ENCODE measurements at places on chromosomes 1 and 21.

DNA sequence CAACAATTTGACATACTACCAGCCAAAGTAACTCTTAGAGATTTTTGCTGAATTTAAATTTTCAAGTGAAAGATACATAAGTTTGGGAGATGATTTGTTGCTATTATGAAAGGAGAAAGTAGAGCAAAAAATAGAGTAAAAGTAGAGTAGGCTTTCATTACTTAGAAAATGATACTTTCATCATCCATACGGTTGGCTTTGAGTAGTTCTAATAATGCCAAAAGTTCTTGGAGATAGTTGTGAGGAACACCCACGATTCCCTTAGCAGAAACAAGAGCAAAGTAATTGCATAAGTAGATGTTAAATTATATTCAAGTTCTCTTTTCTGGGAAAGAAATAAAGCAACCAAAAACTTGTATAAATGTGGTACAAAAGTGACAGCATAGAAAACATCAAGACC, 95.0 kb upstream of the VAV3 start:
- H3K27me3 ChIP-seq = no peaks in the 10 kb centered on the region
- H3K27ac ChIP-seq = no peak overlapping the region
- H3K36me3 ChIP-seq = peaks cover 3% of the 10 kb centered on the region
- peaks cover 11% of the 10 kb centered on the region for H3K4me1 ChIP-seq

GRCh38 chr1:96338622-96339021, 383.0 kb upstream of the PTBP2 start:
- H3K27me3 ChIP-seq = no peaks in the 10 kb centered on the region
- no peak for DNase-seq
- H3K4me1 ChIP-seq = no peaks in the 10 kb centered on the region
- no peaks in the 10 kb centered on the region for H3K36me3 ChIP-seq

GRCh38 chr1:218476385-218476784, 131.2 kb downstream of the TGFB2 start:
- no peak for DNase-seq
- H3K27ac ChIP-seq = no peak overlapping the region
- H3K4me3 ChIP-seq = no peak overlapping the region

- no peaks in the 10 kb centered on the region for H3K36me3 ChIP-seq
- no peak overlapping the region for H3K27ac ChIP-seq
- peaks cover 22% of the 10 kb centered on the region for H3K27me3 ChIP-seq
- DNase-seq = no peak
Observed at GRCh38 chr1:116286541-116286971, 86.5 kb upstream of the ATP1A1 start.

DNA sequence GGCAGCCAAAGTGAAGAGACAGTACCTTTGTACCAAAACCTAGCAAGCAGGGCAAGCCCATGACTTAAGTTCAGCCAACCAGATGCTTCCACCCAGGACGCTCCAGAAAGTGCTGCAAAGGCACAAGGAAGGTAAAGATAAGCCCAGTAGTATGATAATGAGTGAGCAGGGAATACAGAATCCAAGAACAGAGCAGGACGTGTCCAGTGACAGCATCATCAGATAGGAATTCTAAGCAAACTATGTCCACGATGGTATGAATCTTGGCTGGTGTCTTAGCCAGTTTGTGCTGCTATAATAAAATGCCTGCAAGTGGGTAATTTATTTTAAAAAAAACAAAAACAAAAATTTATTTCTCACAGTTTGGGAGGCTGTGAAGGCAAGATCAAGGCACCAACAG, 13.6 kb downstream of the GJA4 start:
- H3K4me3 ChIP-seq = no peak overlapping the region
- H3K27me3 ChIP-seq = no peaks in the 10 kb centered on the region
- no peak overlapping the region for H3K27ac ChIP-seq
- no peak for DNase-seq
- H3K4me1 ChIP-seq = peaks cover 3% of the 10 kb centered on the region

- H3K27ac ChIP-seq = no peak overlapping the region
- no peaks in the 10 kb centered on the region for H3K36me3 ChIP-seq
- H3K4me1 ChIP-seq = no peaks in the 10 kb centered on the region
- no peak for DNase-seq
Observed at GRCh38 chr1:143735764-143736461, 235.9 kb downstream of the FAM72C start.

GRCh38 chr21:21968810-21969209, 970.6 kb downstream of the NCAM2 start:
- H3K27me3 ChIP-seq = no peaks in the 10 kb centered on the region
- no peaks in the 10 kb centered on the region for H3K36me3 ChIP-seq
- no peak overlapping the region for H3K4me3 ChIP-seq
- DNase-seq = no peak
- no peaks in the 10 kb centered on the region for H3K4me1 ChIP-seq

DNA sequence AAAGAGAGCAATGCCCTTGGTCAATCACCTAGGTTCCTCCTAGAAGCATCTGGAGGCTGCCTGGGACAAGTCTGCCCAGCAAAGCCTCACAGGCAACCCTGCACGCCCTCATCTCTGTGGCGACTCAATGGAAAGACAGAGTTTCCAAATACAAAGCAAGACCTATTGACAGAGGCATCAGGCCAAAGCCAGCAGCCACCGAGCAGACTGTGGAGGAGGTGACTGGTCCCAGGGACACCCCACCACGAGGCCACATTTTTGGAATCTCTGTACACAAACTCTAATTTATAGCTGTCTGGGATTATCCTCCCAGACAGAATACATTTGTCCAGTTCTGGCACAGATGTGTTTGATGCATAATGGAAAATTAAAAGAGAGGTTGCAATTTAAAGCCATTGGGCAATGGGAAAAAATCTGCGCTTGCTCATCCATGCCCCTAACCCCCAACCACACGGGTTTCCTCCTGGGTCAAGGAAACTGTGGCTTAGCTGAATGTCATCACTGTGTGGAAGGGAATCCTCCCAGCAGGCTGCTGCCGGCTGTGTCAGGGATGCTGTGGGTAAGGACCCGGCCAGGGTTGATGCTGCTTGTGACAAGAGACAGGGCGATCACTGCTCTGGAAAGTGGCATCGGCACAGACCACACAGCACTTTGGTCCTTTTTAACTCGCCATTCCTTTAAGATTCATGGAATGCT, 14.3 kb downstream of the TSPAN2 start:
- peaks cover 18% of the 10 kb centered on the region for H3K27me3 ChIP-seq
- H3K4me3 ChIP-seq = no peak overlapping the region
- no peak for DNase-seq
- H3K36me3 ChIP-seq = no peaks in the 10 kb centered on the region
- no peak overlapping the region for H3K27ac ChIP-seq

DNA sequence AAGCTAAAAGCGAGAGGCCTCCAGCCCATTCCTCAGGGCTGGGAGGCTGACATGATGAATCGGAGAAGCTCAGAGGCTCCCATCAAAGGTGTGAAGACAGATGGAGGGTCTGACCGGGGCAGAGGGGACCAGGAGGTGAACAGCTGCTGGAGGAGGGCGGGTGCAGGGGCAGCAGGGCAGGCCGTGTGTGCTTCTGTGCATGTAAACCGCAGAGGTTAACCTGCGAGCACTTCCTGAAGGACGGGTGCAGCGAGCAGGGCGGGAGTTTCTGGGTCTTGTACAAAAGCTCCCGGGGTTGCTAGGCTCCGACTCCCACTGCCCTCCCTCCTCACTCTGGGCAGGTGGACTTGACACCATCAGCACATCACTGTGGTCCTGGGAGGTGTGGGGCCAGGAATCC, 75.2 kb downstream of the PAX7 start:
- H3K27ac ChIP-seq = no peak overlapping the region
- no peaks in the 10 kb centered on the region for H3K36me3 ChIP-seq
- H3K4me1 ChIP-seq = no peaks in the 10 kb centered on the region
- DNase-seq = no peak

DNA sequence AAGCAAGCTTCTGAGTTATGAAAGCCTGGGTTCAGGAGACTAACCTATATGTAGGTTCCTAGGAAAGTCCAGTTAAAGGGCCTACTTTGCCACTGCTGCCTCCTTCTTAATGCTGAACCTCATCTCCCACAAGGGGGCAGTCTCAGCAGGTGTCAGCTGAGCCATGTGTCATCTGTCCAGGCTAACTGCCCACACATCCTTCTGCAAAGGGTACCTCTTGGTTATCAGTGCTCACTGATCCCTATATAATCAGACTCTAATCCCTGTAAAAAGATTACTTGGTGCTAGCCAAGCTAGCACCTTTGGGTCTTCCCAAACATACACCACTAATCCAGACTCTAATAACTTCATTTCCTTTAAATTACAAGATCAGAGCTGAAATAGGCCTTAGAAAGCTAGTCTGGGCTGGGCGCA, 9.0 kb downstream of the PRDX1 start:
- no peak overlapping the region for H3K27ac ChIP-seq
- peak; percentile 60 for DNase-seq
- no peak overlapping the region for H3K4me3 ChIP-seq

DNA sequence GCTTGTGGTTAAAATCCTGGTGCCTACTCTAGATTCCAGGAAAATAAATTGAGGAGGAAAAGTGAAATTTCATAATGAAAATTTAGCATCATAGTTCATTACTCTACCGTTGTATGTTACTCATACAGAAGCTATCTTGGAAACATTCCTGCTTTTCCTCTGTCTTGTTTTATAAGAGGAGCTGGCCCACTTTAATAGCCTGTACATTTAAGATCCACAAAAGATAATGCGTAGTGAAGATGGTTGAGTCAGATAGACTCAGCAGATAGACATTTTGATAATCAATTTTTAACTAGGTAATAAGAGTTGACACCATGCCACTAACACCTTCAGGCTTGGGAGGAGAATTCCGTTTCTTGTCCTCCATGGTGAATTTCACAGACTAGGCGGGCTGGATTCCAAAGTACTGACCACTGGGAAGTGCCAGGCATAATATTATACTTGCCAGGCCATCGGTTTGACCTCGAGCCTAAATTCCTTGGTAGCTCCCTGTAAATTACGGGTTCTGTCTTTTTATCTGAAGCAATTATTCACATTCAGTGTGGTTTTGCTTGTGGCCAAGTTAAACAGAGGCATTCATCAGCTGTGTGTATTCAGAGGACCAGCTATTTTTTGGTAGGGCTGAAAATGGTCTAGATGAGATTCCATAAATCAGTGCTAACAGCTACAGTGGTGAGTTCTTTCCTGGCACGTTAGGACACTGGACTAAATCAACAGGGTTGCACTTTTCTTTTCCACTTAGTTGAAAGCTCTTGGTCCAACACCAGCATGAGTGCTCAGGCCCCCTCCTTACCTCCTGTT, 111.9 kb upstream of the KAZN start:
- no peaks in the 10 kb centered on the region for H3K36me3 ChIP-seq
- H3K4me1 ChIP-seq = no peaks in the 10 kb centered on the region
- no peak overlapping the region for H3K4me3 ChIP-seq
- no peak for DNase-seq
- no peaks in the 10 kb centered on the region for H3K27me3 ChIP-seq

- H3K4me1 ChIP-seq = peaks cover 2% of the 10 kb centered on the region
- peaks cover 20% of the 10 kb centered on the region for H3K27me3 ChIP-seq
- no peaks in the 10 kb centered on the region for H3K36me3 ChIP-seq
- no peak overlapping the region for H3K27ac ChIP-seq
- peak; percentile 29 for DNase-seq
- no peak overlapping the region for H3K4me3 ChIP-seq
Observed at GRCh38 chr1:152654110-152654509, 9.1 kb upstream of the LCE2D start.

GRCh38 chr1:56539520-56539931, 39.8 kb downstream of the PLPP3 start:
- H3K36me3 ChIP-seq = no peaks in the 10 kb centered on the region
- H3K4me3 ChIP-seq = no peak overlapping the region
- no peak overlapping the region for H3K27ac ChIP-seq
- no peak for DNase-seq
- H3K4me1 ChIP-seq = no peaks in the 10 kb centered on the region
- no peaks in the 10 kb centered on the region for H3K27me3 ChIP-seq

- no peak for DNase-seq
- peaks cover 2% of the 10 kb centered on the region for H3K36me3 ChIP-seq
- H3K4me3 ChIP-seq = no peak overlapping the region
Observed at GRCh38 chr1:2544875-2545640, 11.1 kb upstream of the TNFRSF14 start.

DNA sequence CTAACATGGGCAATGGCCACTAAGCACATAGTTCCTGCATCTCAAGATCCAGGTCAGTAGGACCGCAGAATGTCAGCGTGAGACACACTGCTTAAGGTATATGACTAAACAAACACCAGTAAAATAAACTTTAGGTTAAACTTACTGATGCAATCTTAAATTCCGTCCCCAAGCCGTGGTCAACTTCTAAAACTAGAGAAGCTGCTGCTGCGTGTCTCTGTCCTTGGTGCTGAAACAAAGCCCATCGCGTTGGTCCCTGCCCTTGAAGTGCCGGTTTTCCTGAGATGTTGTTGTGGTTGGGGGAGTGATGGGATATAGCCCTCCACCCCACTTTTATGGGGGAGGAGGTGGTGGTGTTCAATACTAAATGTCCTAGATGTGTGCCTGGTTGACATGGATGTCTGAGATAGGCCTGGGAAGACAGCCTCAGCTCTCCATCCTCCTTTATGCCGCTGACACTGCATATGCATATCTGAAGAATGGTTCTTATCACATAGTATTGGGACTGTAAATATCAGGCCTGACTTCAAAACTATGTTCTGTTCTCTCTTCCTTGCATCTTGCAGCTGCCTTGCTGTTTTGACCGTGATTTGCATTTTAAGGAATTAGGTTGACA, 72.0 kb upstream of the KCNA3 start:
- H3K36me3 ChIP-seq = no peaks in the 10 kb centered on the region
- no peak overlapping the region for H3K27ac ChIP-seq
- DNase-seq = peak; percentile 47
- no peak overlapping the region for H3K4me3 ChIP-seq

DNA sequence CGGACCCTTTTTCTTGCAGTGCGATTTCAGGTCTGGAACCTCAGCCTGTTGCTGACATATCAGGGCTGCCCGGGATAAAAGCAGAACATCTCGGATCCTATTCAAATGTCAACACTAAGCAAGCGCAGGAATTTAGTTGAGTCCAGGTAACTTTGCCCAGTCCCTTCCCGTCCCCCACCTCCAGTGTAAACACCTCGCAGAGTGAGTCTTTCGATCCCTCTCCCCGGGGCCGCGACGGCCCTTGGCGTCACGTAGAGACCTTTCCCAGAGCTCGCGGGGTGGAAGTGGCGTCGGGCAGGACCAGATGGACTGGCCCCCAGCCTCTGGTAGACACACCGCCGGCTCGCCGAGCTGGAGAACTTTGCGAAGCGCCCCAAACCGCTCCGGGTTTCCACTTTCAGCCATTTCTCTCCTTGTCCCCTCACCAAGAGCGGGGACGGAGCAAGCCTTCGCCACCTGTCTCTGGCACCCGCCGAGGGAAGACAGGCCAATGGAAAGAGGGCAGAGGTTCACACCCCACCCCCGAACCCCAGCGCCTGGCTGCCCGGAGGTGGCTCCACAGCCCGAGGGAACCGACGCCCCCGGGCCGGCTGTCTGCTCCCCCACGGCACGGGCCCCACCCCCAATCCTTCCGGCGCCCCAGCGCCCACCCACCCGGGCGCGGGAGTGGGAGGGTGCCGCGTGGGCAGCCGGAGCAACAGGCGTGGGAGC, 570 bp downstream of the KCND3 start:
- H3K4me1 ChIP-seq = no peaks in the 10 kb centered on the region
- H3K27ac ChIP-seq = no peak overlapping the region
- DNase-seq = peak; percentile 16

Measured in T-helper 2 cell treated with Interferon-gamma antibody and Interleukin-4, amounts not matched to agents 5 μg/mL and 100 μg/mL, for 36 hours (primary cell).